Gastrocnemius medialis (tissue), 4 donors: ENCODE measurements at places on chromosomes 6 and 20. TPM values are rescaled to one million over a fixed set of nuclear protein-coding genes. Genes with fewer than 3 reads are reported as not detected.

The WFDC5 gene
- not detected for total RNA-seq

The PAK5 gene
- total RNA-seq, result not detected

The ID4 gene
- 0.66 TPM for total RNA-seq

The RAET1L gene
- not detected for total RNA-seq

The CGAS gene
- total RNA-seq, result 0.85 TPM

The AMD1 gene
- total RNA-seq, result 46.0 TPM

The BEND6 gene
- total RNA-seq, result 0.97 TPM

The ARMH2 gene
- not detected for total RNA-seq

The OOEP gene
- total RNA-seq, result not detected

The PRICKLE4 gene
- total RNA-seq, result 2.1 TPM

The HTR1E gene
- total RNA-seq, result not detected

The SDCBP2 gene
- 2.1 TPM for total RNA-seq

The CST7 gene
- 1.9 TPM for total RNA-seq

The PDYN gene
- not detected for total RNA-seq

The GLP1R gene
- not detected for total RNA-seq

The GSTA3 gene
- total RNA-seq, result not detected

The ADGRF1 gene
- not detected for total RNA-seq

- DNase-seq, result no peak
These were observed 51.3 kb downstream of the PHF20 start for GRCh38 chr20:35823147-35823546.

DNA sequence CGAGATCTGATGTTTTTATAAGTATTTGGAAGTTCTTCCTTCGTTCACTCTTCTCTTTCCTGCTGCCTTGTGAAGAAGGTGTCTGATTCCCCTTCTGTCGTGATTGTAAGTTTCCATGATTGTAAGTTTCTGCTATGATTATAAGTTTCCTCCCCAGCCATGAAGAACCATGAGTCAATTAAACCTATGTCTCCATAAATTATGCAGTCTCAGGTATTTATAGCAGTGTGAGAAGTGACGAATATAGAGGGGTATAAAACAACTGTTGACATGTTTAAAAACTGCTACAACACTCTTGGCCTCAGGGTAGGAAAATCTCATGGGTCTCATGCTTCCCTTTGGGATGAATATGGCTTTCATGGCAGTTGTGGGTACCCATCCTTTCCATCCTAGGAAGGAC lies 5.8 kb upstream of the WFDC2 start:
- DNase-seq, result no peak

DNA sequence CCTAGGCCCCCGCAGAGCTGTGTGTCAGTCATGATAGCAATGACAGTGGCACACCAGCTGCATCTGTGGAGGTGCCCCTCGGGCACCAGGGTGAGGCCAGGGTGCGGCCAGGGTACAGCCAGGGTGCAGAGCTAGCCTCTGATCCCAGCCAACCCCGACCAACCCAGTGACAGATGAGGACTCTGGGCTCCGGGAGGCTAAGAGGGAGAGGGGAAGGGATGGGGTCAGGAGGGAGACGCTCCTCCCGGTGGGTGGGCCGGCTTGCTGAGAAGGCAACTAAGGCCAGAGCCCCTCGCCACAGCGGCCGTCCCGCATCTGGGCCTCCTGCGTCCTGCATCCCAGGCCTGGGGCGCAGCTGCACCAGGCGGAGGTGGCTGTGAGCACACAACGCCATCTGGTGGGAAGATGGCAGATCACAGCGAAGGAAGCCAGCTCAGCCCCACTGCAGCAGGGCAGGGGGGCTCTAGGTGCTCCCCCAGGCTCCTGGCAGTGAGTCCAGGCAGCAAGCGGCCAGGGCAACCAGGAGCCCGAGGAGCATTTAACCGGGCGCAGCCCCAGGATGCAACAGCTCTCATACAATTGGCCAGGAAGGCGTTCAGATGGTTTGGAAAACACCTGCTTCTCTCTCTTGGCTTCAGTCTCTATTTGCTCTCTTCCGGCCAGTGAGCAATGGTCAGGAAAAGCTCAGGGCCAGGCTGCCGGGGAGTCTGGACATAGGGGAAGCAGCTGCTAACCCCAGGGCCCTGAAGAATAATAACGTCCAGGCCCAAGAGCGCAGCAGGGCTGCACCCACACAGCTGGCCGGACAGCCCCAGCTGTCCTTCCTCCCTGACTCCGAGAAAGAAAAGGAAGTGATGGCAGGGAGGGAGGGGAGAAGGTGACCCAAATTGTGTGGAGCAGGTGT lies 169.4 kb downstream of the TAF4 start:
- no peak for DNase-seq

DNA sequence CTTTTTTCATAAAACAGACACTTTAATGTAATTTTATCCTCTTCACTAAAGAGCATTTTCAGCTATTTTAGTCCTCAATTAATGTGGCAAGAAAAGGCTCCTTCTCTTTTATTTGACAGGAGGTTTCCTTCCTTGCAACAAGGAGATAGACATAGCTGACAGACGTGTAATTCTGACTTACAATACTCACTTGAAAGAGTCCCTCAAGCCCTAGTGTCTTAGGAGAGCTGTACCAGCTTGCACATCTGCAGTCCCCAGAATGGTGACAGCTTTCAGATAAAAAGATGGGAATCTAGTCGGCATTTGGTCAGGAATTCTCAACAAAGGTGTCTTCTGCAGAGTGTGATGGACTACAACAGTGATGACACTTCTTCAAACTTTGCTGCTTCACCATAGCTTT lies 603.7 kb upstream of the PTCHD4 start:
- no peak for DNase-seq

- no peak for DNase-seq
These were observed 39.9 kb downstream of the TBC1D7 start for GRCh38 chr6:13288481-13288880.

DNA sequence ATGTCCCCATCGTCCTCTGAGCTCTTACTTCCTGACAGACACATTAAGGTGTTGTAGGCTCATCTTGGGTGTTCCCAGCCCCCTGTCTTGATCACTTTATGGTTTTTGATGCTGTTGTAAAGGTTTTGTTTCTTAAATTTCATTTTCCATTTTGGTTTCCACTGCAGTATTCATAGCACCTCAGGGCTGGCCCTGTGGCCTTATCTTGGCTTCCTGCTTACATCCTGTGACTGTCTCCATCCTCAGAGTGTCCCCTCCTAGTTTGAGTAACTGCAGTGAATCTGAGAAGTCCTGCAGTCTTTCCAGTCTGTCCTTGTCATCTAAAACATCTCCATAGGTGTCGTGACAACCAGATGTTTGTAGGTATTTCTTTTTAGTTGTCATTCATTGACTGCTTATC lies 50.9 kb downstream of the JARID2 start:
- DNase-seq, result no peak

DNA sequence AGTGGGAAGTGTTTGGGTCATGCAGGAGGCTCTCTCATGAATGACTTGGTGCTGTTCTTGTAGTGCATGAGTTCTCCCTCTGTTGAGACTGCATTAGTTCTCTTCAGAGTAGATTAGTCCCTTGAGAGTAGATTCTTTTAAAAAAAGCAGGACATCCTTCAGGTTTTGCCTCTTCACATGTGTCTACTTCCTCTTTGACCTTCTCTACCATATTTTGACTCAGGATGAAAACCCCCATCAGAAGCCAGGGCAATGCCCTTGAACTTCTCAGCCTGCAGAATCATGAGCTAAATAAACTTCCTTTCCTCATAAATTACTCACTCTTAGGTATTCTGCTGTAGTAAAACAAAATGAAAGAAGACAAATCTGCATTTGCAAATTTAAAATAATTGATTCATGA lies 170.3 kb downstream of the CD109 start:
- no peak for DNase-seq

DNA sequence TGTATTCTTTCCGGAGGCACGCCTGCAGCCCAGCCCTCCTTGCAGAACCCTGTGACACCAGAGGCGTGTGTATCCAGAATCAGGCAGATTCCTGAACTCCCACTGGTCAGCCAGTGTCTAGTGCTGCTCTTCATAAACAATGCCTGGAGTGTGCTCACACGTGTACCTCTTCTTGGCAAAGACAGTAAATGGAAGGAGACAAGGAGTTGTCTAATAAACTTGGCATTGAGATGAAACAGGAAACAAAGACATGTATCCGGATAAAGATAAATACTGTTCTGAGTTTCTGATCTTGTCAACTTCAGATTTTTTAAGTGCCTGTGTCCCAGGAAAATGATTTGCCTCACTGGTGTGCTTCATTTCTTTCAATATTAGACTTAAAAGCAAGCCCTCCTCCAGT lies 1.7 kb downstream of the RPS6KA2 start:
- DNase-seq, result no peak

DNA sequence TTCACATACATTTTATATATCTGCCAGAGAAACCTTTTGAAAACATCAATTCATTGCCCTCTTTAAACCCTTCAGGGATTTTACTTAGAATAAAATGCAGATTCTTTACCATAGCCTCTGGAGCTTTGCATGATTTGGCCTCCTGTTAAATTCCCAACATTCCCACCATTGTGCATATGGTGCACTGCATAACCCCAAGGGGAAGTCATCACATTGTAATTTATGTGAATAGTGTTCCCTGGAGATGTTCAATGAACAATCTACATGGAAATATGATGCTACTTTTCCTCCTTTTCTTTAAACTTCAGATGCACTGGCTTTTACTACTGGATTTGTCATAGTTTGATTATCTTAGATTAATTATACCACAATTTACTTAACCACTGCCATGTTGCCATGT lies 94.7 kb downstream of the PHF3 start:
- no peak for DNase-seq

DNA sequence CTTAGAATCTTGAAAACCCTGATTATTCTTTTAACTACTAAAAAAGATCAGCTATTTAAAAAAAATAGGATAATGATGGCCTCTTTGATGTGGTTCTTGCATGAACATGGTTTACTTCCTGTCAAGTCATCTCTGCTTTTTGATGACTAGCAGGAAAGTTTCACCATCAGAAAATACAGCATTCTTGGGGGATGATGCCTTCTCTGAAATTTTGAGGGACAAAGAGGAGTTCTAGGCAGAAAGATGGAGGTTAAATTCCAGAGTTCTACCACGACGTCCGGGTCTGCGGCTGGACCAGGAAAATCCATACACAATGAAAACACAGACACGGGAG lies 130.4 kb downstream of the OLIG3 start:
- DNase-seq, result no peak

DNA sequence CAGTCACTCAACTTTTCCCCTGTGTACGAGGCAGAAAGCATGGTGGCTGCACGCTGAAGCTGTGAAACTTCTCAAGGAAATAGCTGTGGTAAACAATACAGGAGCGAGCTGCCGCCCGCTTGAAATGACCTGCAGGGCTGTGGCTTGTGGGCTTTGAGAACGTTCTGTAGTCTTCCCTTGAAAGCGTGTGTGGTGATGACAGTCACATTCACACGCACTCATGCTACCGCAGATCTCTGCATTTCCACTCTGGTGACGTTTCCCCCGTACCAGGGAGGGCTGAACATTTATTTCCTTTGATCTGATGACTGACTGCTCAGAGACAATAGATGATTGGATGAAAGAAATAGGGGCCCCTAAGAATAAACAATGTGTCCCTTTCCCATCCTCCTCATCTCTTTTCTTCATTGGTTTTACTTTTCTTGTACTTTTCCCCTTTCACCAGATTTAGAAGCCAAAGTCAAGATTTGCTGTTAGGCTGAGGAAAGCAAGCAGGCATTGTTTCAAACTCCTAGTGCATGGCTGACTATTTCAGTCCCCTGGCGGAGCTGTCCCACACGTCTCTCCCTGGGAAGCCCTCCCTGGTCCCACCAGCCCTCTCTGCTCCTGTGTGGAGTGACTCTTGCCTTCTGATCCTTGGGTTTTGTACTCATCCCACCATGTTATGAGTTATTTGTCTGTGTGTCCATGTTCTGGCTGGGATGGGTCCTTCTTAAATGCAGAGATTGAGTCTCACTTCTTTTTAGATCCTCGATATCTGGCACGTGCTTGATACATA lies 3.9 kb downstream of the SYTL3 start:
- no peak for DNase-seq

GRCh38 chr6:138397128-138398122 lies 6.6 kb upstream of the HEBP2 start:
- DNase-seq, result no peak

DNA sequence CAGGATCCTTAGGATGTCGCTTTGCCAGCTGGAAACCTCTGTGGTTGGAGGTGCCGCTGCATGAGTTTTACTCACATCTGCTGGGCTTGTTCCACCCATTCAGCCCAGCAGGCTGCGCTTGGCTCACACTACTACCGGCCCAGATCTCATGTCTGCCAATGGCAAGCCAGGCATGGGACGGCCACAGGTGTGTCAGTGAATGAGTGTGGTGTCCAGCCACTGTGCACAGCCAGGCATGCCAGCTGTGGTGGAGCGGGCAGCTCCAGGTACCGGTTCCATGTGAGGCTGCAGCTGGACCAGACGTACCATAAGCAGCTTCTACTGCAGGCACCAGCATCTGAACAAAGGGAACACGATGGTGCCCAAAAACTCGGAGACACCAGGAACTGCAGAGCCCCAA lies 33.1 kb upstream of the ASF1A start:
- peak; percentile 54 for DNase-seq

DNA sequence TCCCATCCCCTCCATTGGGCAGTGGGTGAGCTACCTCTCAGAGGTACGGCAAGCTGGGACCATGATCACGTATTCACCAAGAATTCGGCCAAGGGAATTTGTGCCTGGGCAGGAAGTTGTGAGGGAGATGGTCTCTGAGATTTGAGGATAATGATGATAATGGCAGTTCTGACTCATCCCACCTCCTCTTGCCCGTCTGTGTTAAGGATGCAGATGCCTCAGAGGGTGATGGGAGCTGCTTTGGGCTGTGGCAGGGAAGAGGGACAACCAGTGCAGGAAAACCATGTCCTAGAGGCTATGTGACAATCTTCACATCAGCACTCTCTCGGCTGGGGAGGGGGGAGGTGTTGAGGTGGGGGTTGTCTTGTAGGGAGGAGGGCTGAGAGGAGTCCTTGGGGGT lies 4.3 kb downstream of the TGM6 start:
- DNase-seq, result no peak

- no peak for DNase-seq
These were observed 325.9 kb downstream of the PLCB1 start for GRCh38 chr20:8457978-8458377.

GRCh38 chr6:110216140-110216539 lies 35.9 kb downstream of the CDC40 start:
- no peak for DNase-seq

DNA sequence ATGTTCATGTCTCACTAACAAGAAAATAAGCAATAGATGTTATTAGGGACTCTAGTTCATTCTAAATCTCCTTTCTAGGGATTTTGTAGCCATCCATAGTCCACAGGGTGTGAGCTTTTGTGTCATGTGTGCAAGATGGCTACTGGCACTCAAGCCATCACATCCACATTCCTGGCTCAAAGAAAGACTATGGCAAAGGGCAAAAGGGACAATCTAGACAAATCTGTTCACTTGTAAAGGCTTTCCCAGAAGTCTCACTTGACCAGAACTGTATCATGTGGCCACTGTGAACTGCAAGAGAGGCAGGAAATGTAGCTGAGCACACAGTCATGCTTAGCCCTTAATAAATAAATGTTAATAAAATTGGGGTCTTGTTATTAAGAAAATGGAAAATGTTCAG lies 212.6 kb upstream of the EXOC2 start:
- no peak for DNase-seq

- no peak for DNase-seq
These were observed 10.8 kb upstream of the PBOV1 start for GRCh38 chr6:138229072-138229471.

GRCh38 chr6:149063468-149063867 lies 254.0 kb upstream of the TAB2 start:
- no peak for DNase-seq
